SW480 (cell line): ENCODE measurements at places on chromosomes 3 and 15.
A peak's percentile ranks its signal among the peaks of the same experiment; 100 is the strongest.

DNA sequence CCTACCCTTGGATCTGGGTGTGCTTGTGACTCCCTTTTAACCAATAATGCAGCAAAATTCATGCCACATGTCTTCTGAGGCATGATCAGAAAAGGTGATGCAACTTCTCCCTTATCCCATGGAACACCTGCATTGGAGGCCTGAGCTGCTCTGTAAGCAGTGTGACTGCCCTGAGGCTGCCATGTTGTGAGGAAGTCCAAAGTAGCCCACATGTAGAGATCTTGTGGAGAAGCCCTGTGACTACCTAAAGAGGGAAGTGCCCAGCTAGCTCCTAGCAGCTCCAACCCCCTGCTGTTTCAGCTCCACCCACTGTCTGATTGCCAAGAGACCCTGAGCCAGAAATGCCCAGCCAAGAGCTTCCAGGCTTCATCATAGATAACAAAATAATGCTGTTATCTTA is 6.4 kb upstream of the NR1D2 start:
- DNase-seq, result no peak

GRCh38 chr15:51888593-51889195 is 59.2 kb downstream of the TMOD3 start:
- DNase-seq, result peak; percentile 13

DNA sequence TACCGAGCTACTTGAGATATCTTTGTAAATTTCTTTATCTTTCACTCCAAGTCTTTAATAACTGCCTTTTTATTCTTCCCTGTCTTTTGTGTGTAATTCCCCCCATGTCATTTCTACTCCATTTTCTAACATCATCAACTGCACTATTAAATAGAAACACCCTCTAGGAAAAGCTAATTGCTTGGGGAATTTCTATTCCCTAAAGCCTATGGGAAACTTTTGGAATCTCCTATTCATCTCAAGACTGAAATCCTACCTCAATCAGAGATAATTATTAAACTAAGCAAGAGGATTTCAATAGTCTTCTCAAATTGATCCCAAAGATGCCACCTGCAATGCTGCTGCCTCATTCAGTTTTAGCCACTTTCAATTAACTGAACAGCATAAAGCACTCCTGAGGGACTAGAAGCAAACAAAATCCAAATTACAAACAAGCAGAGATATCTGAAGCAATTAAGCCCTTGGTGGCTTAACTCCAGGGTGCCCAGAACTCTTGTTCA is 598.7 kb downstream of the IGSF11 start:
- DNase-seq, result no peak

DNA sequence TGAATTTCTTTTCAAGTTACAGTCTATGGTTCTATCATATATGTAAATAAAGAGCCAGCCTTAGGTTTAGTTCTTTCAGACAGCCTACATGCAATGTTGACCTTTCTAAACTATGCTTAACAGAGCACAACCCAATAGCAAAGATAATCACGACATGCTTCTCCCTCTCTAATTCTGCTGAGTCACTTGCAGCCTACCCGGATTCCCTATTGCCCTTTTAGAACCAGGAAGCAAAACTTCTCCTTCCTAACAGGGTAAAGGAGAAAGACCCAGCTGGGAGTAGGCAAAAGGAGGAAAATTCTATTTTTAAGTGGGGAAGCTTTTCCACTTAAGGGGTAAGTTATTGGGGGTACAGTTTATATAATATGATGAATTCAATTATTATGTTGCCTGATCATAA is 79.3 kb downstream of the SLC7A14 start:
- DNase-seq, result peak; percentile 36

DNA sequence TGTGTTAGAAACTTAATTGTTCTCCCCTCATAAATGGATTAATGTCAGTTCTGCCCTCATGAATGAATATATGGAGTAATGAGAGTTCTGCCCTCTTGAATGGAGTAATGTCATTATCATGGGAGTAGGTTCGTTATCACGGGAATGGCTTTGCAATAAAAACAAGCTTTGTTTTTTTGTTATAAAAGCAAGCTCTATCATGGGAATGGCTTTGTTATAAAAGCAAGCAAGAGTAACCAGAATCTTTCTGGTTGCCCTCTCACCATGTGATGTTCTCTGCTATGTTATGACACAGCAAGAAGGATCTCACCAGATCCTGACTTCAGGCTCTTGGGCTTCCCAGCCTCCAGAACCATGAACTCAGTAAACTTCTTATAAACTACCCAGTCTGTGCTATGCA is 38.4 kb upstream of the UBL7 start:
- no peak for DNase-seq

- DNase-seq, result no peak
These were observed 91.8 kb upstream of the CGNL1 start for GRCh38 chr15:57284535-57284934.

- no peak for DNase-seq
These were observed 46.7 kb downstream of the RFTN1 start for GRCh38 chr3:16466822-16467221.

DNA sequence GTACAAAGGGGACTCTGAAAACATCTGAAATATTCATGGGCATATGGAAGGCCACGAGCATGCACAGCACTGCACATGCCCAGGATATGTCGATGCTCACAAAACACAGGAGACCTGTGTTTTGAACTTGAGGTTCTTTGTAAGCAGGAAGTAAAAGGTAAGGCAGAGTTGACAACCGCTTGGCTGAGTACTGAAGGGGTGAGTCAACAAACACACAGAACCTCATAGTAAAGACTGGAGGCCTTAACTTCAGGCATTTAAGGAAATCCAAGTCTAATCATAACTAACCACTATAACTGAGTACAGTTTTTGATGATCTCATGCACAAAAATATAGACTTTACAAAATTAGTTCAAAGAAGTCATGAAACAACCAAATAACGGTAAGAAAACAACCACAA is 80.6 kb downstream of the MYO9A start:
- no peak for DNase-seq

GRCh38 chr15:44427756-44428724 is 611 bp downstream of the CTDSPL2 start:
- peak; percentile 80 for DNase-seq

- peak; percentile 17 for DNase-seq
These were observed at the start of gene ISLR for GRCh38 chr15:74173380-74174218. TSS of gene ISLR (plus strand) at chr15:74173710. CDS start at chr15:74174859, 1,149 bp downstream.

DNA sequence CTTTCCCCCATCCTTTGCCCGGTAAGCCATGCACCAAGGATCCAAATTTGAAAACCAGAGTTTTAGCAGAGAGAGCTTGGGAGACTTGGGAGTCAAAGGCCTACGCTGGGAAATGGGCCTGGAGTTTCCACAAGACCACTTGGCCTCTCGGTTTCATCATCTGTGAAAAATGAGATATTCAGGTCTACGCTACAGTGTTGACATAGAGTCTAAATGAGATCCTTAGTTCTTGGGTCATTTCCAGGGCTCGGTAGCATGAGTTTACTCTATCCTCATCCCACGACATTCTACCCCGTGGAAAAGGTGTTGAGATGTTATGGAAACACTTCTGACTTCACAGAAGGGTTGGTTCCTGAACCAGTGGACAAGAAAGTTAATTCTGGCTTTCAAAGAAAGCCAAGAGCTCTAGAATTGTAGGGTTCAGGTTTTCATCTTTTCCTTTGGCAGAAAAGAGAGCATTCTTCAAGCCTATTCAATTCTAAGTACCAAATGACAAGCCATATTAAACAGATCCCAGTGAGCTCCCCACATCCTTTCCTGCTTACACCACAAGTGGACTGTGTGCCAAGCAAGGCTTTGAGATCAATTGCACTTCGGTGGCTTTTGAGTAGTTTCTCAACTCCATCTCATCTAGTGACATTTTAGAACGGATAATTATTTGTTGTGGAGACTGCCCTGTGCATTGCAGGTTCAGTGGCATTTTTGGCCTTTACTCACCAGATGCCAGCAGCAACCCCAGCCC is 219.7 kb downstream of the SLCO3A1 start:
- DNase-seq, result no peak

DNA sequence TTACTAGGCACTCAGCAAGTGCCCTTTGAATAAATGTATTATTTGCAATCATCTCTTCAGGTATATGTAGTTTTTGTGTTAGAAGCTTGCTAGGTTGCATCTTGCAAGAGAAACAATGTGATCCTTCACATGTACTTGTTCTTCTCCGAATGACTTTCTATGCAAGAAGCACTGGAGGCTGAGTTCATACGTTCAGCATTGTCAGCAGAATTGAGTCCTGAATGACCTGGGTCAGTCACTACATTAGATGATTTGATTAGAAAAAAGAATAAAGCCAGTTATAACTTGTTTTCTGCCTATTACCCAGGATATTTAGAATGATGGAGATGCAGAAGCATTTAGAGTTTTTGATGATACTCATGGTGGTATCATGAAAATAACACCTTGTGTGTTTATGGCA is 479.1 kb upstream of the TPRG1 start:
- DNase-seq, result no peak

- no peak for DNase-seq
These were observed 272.2 kb upstream of the NR2E3 start for GRCh38 chr15:71538181-71538580.

GRCh38 chr3:112293368-112294321 is at the start of gene SLC9C1:
TSS of gene SLC9C1 (minus strand) at chr3:112294216. CDS start at chr3:112286791, 7,425 bp downstream.
- peak; percentile 78 for DNase-seq

GRCh38 chr3:15205934-15206661 is at the start of gene CAPN7:
TSS of gene CAPN7 (plus strand) at chr3:15206246. CDS start at chr3:15206496, 250 bp downstream.
- peak; percentile 92 for DNase-seq

GRCh38 chr3:49295489-49296058 is 18.5 kb upstream of the C3orf62 start:
- no peak for DNase-seq

- no peak for DNase-seq
These were observed 283.9 kb downstream of the MECOM start for GRCh38 chr3:169379496-169380090.

- DNase-seq, result peak; percentile 46
These were observed 293.3 kb downstream of the MEX3B start for GRCh38 chr15:81752546-81752942.
